ENCODE measurements at places on chromosomes 2 and 18. TPM values are rescaled to one million over a fixed set of nuclear protein-coding genes. Genes with fewer than 3 reads are reported as not detected.

The GPR39 gene
- 0.34 TPM for total RNA-seq

The UGT1A5 gene
- not detected for total RNA-seq

The ST8SIA5 gene
- total RNA-seq = not detected

The RAX gene
- total RNA-seq = not detected

The IL1R1 gene
- 215 TPM for total RNA-seq
